ENCODE measurements at places on chromosomes 1 and 21.

GRCh38 chr1:70361727-70362398 is 7.3 kb upstream of the ANKRD13C start:
- H3K27ac ChIP-seq = peak overlapping the region; percentile 38
- H3K4me3 ChIP-seq = no peak overlapping the region
- DNase-seq = no peak
- H3K27me3 ChIP-seq = no peaks in the 10 kb centered on the region
- no peaks in the 10 kb centered on the region for H3K36me3 ChIP-seq

DNA sequence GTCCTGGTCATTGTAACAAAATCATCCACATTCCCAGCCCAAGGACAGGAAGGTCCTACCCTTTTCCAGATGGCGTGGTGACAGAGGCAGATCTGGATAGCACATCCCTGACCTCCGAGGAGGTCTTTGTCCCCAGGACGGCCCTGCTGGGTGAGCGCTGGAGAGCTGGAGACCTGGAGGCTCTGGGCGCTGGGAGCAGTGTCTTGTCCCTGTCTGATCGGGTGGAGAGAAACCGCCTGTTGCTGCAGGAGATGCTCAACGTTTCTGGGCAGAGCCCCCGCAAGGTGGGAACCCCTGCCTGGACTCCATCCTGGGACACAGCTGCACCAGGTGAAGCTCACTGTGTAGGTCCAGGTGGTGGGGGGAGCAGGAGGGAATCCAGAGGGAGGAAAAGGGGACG is 4.1 kb downstream of the KIAA1614 start:
- DNase-seq = no peak
- peaks cover 7% of the 10 kb centered on the region for H3K4me1 ChIP-seq
- H3K27ac ChIP-seq = no peak overlapping the region
- H3K36me3 ChIP-seq = peaks cover 47% of the 10 kb centered on the region

GRCh38 chr1:30085811-30086770 is 637.3 kb downstream of the MATN1 start:
- peak; percentile 34 for DNase-seq
- H3K4me1 ChIP-seq = peaks cover 38% of the 10 kb centered on the region
- H3K4me3 ChIP-seq = no peak overlapping the region
- H3K36me3 ChIP-seq = no peaks in the 10 kb centered on the region
- peaks cover 11% of the 10 kb centered on the region for H3K27me3 ChIP-seq
- H3K27ac ChIP-seq = no peak overlapping the region

DNA sequence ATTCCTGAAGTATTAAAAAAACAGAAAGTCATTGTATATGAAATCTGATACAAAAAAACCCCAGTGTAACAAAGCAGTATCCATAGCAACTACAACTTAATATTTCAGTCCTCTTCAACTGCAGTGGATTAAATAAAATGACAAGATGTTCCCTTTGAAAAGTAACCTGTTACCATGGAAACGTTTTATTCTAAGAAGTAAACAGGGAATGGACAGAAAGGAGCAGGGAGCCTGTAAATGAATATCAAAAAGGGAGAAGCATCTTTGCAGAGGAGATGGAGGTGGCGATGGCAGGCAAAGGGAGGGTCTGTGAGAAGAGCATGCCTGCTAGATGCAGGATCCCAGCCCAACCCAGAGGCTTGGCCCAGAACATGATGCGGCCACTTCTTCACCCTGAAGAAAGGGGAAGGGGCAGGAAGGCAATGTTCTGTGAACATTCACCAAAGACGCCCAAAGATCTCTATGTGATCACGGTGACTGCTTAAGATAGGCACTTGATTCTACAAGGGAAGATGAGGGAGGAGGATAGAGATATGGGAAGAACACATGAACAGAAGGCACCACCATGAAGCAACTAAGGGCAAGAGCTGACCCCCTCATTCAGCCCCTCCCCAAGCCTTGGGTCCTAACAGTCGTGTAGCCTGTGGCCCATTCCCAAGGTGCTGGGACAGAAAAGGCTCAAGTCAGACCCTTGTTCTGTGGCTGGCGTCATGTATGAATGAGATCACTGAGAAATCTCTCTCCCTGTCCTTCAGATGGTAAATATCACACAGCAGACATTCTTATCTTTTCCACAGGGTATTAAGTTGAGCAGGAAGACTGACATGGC is 200.0 kb downstream of the SLC45A1 start:
- H3K27me3 ChIP-seq = no peaks in the 10 kb centered on the region
- H3K27ac ChIP-seq = peak overlapping the region; percentile 18
- peaks cover 18% of the 10 kb centered on the region for H3K4me1 ChIP-seq
- no peak overlapping the region for H3K4me3 ChIP-seq
- peaks cover 4% of the 10 kb centered on the region for H3K36me3 ChIP-seq
- no peak for DNase-seq

DNA sequence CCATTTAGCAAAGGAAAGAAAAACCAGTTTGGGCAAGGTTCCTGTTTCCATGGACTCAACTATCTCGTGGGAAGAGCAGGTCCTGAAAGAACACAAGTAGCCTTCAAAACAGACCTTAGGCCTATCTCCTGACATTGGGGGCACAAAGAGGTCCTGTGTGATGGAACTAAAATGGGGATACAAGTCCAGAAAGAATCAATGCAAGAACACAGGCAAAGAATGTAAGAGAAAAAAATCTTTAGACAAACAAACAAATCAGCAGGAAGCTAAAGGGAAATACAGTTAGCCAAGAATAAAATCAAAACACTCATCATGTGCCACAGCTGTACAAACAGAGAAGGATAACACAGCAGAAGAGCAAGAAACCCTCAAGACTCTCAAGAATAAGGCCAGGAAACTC is 28.2 kb downstream of the SLC30A10 start:
- H3K27ac ChIP-seq = no peak overlapping the region
- no peaks in the 10 kb centered on the region for H3K27me3 ChIP-seq
- no peak overlapping the region for H3K4me3 ChIP-seq
- H3K4me1 ChIP-seq = no peaks in the 10 kb centered on the region

- H3K27ac ChIP-seq = no peak overlapping the region
- no peak for DNase-seq
- H3K4me3 ChIP-seq = no peak overlapping the region
Measured at GRCh38 chr1:4004635-4005430, 104.8 kb upstream of the C1orf174 start.

- no peak overlapping the region for H3K27ac ChIP-seq
- H3K27me3 ChIP-seq = no peaks in the 10 kb centered on the region
- peaks cover 7% of the 10 kb centered on the region for H3K36me3 ChIP-seq
- H3K4me3 ChIP-seq = no peak overlapping the region
Measured at GRCh38 chr1:26478159-26478558, 5.9 kb downstream of the HMGN2 start.

- DNase-seq = no peak
- H3K36me3 ChIP-seq = no peaks in the 10 kb centered on the region
- peaks cover 60% of the 10 kb centered on the region for H3K4me1 ChIP-seq
- H3K27me3 ChIP-seq = no peaks in the 10 kb centered on the region
- H3K27ac ChIP-seq = no peak overlapping the region
Measured at GRCh38 chr1:51489472-51489871, 29.6 kb downstream of the EPS15 start.

DNA sequence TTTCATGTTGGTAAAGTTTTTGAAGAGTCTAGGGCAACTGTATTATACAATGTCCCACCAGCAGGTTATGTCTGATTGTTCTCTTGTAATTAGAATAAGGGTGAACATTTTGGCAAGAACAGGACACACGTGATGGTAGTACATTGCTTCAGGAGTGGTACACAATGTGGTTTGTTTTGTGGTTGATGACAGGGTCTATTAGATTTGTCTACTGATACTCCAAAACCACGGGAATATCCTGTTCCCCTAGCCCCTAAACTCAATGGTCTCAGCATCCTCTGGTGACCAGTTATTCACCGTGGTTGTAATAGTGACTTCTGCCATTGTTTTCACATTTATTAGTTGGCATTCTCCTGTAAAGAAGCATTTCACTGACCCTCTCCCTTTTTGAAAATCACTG is 22.1 kb upstream of the ACTA1 start:
- H3K36me3 ChIP-seq = no peaks in the 10 kb centered on the region
- H3K27ac ChIP-seq = no peak overlapping the region
- no peak overlapping the region for H3K4me3 ChIP-seq

DNA sequence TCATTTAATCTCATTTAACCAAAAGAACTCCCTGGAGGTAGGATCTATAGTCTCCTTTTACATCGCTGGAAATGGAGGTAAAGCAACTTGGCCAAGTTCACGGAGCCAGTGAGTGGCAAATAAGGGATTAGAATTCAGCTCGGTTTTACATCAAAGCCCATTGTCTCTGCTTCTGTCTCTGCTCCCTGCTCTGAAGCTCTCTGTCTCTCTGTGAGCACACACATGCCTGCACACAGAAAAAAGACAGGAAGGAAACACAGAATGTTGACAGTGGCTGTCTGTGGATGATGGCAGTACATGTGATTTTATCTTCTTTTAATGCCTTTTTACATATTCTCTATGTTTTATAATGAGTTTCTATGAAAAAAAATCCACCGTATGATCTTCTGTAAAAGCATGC is 8.9 kb upstream of the DHRS3 start:
- H3K27me3 ChIP-seq = no peaks in the 10 kb centered on the region
- no peak overlapping the region for H3K27ac ChIP-seq
- peaks cover 17% of the 10 kb centered on the region for H3K4me1 ChIP-seq
- H3K36me3 ChIP-seq = no peaks in the 10 kb centered on the region
- H3K4me3 ChIP-seq = no peak overlapping the region
- no peak for DNase-seq

All from tibial nerve (tissue), 4 donors.